ENCODE measurements at places on chromosomes 6 and 20.

DNA sequence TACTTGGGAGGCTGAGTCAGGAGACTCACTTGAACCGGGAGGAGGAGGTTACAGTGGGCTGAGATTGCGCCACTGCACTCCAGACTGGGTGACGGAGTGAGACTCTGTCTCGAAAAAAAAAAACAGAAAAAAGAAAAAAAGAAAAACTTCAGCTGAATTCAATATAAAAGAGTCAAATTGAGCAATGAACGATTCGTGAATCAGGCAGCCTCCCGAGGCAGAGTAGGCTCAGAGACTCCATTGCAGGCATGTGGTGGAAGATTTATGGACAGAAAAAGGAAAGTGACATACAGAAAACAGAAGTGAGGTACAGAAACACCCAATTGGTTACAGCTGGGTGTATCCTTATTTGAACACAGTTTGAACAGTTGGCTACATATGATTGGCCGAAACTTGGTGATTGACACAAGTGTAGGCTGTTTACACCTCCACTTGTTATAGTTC lies 56.3 kb downstream of the HLA-DPB1 start:
- peak; percentile 23 for DNase-seq

DNA sequence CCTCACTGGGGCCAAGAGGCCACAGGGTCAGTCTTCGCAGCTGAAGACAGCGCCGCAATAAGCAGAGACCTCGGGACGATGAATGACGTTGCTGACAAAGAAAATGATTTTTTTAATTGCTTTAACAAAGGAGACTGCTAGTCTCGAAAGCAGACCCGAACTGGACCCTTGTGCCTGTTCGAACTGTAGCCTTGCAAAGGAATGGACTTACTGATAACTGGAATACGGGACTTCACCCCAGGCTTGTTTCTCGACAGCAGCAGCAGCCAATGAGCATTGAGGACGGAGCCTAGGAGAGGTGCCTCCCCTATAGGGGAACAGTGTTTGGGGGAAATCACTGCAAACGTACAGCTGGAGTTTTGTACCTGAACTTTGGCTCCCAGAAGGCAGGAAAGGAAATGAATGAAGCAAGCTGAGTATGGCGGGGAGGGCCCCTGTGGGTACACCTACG lies 1.3 kb upstream of the TAF4 start:
- peak; percentile 23 for DNase-seq

GRCh38 chr6:4647414-4648365 lies 128.5 kb upstream of the CDYL start:
- DNase-seq: peak; percentile 81

- peak; percentile 86 for DNase-seq
Observed at GRCh38 chr6:35148167-35148741, 7.1 kb upstream of the TCP11 start.

GRCh38 chr6:66930559-66931290 lies 1223.7 kb upstream of the EYS start:
- DNase-seq: peak; percentile 75

DNA sequence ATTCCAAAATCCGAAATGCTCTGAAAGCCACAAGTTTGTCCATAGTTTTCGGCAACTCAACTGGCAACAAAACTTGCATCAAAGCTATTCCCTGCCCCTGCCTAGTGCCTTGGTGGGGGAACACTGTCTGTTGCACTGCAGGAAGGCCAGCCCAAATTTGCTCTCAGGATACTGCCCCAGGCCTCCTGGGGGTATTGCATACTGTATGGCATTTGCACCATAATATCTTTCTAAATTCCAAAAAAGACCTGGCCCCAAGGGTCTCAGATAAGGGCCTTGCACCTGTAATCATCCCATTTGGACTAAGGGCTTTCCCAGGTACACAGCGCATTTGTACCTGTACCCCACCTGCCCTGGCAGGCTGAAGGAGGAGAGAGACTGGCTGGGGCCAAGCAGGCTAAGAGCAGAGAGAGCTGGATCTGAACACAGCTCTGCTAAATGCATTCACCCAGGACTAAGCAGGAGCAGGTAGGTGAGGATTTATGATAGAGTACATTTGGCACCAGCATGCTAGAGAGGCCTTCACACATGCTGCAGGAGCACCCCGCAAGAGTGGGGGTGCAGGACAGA lies 4.0 kb upstream of the GRM4 start:
- no peak for DNase-seq

GRCh38 chr20:34179637-34180360 lies 61.4 kb upstream of the ASIP start:
- peak; percentile 50 for DNase-seq

DNA sequence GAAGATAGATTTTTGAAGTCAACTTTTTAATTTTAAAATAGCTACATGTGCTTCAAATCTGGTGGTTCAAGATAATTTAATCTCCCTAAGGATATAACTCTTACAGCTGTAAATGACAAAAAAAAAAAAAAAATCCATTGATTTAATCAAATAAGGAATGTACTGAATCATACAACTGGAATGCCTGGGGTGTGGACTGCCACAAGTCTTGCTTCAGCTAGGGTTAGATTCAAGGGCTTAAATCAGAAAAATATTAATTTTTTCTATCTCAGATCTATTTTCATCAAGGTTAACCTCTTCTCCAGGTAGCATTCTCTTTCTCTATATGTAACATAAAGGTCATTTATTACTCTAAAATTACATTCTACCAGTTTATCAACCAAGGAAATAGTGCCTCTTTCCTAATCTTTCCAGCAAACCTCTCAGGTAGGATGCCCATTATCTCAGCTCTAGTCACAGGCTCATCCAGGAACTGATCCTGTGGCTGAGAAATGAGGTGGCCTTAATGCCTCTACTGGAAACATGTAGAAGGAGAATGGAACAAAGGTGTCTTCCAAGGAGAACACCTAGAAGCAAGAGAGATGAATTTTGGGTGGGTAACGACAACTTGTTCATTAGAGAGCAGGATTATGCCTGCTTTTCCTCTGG lies 466.9 kb downstream of the CBLN4 start:
- peak; percentile 20 for DNase-seq
